ENCODE measurements at places on chromosomes 2 and 18.

- DNase-seq = no peak
Measured at GRCh38 chr2:109017017-109017416, 28.0 kb upstream of the EDAR start.

GRCh38 chr2:73177645-73178255 lies 24.6 kb upstream of the NOTO start:
- peak; percentile 19 for DNase-seq

GRCh38 chr2:85674417-85674816 lies 6.4 kb upstream of the SFTPB start:
- no peak for DNase-seq

DNA sequence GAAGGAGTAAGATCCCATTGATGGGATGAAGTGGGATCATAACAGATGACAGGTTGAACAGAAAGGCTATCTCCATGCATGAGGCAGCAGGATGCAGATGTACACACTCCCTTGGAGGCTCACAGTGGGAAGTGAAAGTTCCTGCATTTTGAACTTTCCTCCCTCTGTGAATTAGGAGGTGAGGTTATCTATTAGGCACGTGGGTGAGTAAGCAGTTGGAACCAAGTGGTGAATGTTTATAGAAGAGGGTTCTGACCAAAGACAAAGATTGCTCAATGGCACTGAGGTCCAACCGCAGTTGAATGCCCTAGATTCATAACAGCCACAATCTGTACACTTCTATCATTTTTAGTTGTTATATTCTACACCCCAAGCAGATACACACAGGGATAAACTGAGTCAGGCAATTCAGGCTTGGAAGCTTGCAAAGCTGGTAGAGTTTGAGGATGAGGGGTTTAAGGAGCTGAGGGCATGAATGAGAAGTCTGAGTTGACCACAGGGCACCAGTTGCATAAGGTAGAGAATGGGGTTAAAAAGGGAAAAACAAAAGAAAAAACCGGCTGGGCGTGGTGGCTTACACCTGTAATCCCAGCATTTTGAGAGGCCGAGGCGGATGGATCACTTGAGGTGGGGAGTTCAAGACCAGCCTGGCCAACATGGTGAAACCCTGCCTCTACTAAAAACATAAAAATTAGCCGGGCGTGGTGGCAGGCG lies 7.1 kb upstream of the KCMF1 start:
- DNase-seq = no peak
